SK-N-DZ (cell line): ENCODE measurements at places on chromosomes 1 and 21.

DNA sequence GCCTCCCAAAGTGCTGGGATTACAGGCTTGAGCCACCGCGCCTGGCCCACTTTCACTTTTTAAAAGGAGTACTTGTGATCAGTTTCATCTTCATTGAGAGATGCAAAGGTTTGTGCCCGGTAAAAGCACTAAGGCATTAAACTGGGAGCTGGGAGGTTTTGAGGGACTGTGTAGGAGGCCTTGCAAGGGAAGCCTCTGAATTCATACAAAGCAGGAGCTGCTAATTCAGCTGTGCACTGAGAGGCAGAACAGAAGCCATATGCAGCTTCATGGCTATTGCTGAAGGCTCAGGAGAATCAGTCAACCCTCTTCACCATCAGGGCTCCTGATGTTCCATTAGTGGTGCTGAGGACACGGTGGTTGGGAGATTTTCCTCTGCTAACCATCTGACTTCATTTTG, 77.7 kb downstream of the GPR88 start:
- DNase-seq, result no peak

DNA sequence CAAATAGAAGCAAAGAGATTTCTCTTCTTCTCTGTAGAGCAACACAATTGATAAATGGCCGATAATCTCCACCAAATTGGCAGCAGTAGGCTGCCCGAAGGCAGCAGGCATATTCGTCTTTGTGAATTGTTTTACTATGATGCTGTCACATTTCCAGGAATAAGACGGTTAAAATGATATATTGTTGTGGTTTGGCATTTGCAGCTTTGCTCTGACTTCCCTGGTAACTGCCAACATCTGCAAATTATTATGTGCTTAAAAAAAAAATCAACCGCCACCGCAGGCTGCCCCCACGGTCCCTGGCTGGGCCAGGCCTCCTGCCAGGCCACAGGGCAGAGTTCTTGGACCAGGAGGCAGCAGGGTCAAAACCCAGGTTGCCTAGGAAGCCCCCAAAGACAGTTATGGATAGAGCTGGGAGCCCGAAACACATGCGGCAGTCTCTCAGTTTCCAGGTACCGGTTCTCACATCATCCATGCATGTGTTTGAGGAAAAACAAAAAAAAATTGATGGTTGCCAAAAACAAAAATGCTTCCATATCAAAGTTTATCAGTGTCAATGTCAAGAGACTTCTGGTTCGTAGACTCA, 179.3 kb downstream of the ETS2 start:
- DNase-seq, result no peak

GRCh38 chr1:157948312-157949073, 45.0 kb upstream of the KIRREL1 start:
- no peak for DNase-seq

- no peak for DNase-seq
Measured at GRCh38 chr1:163038928-163039706, 30.0 kb upstream of the RGS4 start.

DNA sequence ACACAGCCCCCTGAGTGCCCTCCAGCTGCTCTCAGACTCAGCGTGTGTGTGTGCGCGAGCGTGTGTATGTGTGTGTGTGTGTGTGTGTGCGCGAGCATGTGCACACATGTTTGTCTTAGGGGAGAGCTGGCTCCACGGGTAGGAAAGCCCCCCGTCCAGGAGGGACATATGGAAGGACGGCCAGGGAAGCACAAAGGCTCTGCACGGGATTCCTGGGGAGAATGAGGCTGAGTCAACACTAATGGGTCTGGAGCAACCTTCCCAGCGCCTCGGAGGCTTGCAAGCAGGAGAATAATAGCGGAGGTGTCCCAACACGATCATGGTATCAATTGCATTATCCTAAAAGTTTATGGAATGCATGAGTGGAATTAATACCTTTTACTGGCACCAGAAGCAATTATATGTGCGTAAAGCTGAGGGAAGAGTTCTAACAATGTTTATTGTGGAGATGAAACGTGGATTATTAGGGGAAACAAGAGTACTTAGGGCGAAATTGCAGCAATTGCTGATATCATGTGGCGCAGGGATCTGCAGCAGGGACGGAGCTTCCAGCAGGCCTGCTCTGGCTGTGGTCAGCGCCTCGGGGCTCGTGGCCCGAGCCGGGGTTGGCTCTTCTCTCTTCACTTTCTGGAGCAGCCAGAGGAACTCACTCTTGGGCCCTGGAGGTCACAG, 40.3 kb upstream of the CCDC27 start:
- DNase-seq, result no peak

- DNase-seq, result no peak
Measured at GRCh38 chr1:227228201-227228600, 90.1 kb downstream of the CDC42BPA start.

DNA sequence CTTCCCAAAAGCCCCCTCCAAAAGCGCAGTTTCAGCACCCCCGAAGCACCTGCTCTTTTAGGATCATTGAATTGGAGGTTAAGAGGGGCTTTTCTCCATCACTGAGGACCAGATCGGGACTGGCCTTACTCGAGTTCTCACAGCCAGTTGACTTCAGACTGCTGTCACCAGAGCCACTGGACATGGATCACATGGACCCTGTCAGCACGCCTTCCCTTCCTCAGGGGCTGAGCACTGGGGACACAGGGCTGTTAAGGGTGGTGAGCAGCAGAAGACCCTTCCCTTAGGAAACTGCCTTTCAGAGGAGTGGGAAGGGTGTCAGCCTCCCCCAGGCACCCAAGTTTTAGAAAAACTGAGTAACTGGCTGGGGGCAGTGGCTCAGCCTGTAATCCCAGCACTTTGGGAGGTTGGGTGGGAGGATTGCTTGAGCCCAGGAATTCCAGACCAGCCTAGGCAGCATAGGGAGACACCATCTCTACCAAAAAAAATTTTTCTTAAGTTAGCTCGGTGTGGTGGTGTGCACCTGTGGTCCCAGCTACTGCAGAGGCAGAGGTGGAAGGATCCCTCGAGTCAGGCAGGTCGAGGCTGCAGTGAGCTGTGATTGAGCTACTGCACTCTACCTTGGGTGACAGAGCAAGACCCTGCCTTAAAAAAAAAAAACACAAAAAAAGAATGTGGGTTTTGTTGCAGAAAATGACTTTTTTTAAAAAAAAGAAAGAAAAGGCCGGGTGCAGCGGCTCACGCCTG, 584 bp upstream of the FGR start:
- no peak for DNase-seq

GRCh38 chr1:28601696-28602095, 9.6 kb downstream of the RAB42 start:
- no peak for DNase-seq

DNA sequence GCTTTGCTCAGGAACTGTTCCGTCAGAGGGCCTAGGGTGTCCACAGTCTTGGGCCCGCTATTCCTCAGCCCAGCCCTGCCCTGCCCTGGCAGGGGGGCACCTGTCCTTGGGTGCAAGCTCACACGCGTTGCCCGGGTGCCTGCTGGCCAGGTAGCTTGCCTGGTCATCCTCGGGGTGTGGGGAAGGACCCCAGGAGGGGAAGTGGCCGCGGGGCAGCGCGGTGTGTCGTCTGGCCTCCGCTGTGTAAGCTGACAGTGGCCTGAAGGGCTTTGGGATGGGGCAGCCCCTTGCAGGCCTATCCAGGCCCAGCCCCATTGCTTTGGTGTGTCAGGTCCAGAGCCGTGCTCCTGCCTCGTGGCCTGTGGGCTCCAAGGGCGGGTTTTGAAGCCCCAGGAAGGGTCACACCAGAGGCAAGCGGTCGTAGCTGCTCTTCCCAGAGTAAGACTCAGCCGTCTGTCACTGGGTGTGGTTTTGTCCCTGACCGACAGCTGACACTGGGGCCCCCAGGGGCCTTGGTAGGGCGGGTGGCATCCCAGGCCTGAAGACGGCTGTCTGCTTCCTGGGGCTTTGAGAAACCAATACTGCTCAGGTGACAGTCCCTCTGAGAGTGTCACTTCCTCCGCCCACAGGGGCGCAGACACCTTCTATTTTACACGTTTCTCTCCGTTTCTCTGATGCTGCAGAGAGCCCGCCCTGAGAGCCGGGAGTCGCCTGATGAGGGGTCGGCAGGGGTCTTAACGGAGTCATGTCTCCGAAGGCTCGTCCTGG, 72.1 kb downstream of the SKI start:
- no peak for DNase-seq

GRCh38 chr1:217109928-217110327, 386.7 kb upstream of the ESRRG start:
- no peak for DNase-seq

GRCh38 chr1:53281133-53281532, 42.8 kb upstream of the MAGOH start:
- no peak for DNase-seq

- DNase-seq, result no peak
Measured at GRCh38 chr21:41458559-41458958, 32.5 kb downstream of the MX1 start.

GRCh38 chr21:33844104-33844889, 71.3 kb downstream of the ATP5PO start:
- no peak for DNase-seq

DNA sequence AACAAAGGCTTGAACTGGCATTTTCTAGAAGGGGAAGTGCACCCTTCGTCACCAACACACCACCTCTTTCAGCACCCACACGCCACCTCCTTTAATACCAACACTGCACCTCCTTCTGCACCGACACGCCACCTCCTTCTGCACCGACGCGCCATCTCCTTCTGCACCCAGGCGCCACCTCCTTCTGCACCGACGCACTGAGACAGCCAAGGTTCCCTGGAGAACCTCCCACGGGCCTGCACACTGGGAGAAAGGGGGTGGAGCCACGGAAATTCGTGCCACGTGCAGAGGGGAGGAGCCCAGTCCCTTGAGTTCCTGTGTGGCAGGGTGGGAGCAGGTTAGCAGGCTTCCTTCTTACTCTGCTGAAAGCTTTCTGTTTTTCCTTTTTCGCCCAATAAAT, 327.9 kb upstream of the C1orf174 start:
- no peak for DNase-seq

- no peak for DNase-seq
Measured at GRCh38 chr1:56508523-56508983, 70.8 kb downstream of the PLPP3 start.

GRCh38 chr1:162905174-162906158, 44.5 kb upstream of the CCDC190 start:
- no peak for DNase-seq

- DNase-seq, result no peak
Measured at GRCh38 chr1:203706444-203706843, 58.5 kb upstream of the LAX1 start.

DNA sequence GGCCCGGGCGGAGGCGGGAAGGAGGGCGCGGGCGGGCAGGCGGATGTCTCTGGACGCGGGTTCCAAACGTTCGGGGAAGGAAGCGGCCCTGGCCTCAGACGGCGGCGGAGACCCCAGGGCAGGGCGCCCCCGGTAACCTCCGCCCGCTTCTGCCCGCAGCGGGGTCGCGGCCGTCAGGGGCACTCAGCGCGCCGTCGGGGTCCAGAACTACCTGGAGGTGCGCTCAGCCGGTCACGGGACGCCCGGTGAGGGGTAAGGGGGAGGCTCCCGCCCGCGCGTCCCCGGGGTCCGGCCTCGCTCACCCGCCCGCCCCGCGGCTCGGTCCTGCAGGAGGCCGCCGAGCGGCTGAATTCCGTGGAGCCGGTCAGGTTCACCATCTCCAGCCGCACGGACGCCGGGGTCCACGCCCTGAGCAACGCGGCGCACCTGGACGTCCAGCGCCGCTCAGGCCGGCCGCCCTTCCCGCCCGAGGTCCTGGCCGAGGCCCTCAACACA, 406 bp downstream of the PUSL1 start:
- no peak for DNase-seq

DNA sequence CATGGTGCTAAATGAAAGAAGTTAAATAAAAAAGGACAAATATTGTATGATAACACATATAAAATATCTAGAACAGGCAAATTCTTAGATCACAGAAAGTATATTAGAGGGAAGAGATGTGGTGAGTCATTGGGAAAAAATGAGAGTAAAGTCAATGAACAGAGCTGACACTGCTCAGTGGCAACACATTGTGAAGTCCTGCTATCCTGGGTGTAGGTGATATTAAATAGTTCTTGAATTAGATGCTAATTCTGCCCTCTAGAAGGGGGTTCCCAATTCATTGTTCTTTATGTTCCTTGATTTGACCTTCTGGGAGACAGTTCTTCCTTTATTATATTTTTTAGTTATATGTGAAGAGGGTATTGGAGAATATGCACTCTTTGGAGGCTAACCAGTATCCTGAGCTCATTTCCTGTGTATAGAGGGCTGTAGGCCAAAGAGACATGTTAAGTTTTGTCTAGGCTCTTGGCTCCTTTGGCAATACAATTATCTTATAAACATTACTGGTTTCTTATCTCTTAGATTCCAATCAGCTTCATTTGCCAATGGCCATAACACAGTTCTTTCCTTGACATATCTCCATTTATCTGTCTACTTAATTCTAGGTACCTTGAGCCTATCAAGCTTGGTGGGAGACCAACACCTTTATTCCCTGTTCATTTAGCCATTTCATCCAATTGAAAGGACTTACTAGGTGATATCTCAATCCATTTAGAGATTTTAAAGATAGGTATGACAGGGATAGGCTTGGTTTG, 6.6 kb upstream of the SLC35A3 start:
- DNase-seq, result no peak

GRCh38 chr1:208181364-208181763, 62.8 kb downstream of the PLXNA2 start:
- no peak for DNase-seq

- no peak for DNase-seq
Measured at GRCh38 chr1:91850708-91851107, 35.2 kb downstream of the TGFBR3 start.

DNA sequence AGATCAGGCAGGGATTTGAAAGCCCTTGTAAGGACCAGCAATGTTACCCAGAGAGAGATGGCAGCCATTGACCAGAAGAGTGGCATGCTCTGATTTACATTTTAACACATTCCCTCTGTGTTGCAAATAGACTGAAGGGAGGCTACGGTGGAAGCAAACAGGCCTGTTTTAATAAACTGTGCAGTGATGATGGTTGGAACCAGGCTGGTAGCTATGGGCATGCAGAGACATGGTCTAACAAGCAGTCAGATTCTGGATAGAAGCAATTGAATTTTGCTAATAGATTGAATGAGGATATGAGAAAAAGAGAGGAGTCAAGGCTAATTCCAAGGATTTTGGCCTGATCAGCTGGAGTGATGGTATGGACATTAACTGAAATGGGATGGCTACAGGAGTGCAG, 32.3 kb upstream of the ZNF648 start:
- no peak for DNase-seq

DNA sequence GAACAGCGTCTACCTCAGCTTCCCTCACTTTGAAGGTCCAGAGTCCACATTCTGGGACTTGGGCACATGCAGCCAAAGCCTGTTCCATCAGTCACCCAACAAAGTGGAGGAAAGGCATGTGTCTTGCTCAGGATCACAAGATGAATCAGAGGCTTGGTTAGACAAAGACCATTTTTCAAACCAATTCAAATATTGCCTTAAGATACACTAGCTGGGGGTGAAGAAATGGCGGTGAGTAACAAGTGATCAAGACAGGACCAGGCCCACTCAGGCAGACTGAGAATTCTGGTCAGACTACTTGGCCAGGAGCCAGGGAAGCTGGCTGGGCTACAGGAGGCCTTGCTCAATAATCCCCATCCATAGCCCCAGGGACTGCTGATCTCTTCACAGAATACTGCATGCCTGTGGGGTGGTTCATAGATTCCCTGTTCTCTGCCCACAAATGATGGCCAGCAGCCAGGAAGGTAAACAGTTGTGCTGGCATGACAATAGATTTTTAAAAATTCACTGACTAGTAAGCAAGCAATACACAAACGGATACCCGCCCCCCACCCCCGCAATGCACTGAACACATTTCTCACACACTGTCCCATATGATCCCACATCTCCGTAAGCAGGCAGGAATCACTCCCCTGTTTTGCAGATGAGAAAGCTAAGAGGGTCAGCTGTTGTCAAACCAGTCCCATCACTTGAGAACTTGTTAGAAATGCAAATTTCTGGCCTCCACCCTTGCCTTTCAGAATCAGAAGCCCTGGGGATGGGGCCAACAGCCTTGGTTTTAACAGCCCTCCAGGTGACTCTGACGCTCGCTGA, 27.2 kb downstream of the ERI3 start:
- no peak for DNase-seq
